ENCODE measurements at places on chromosomes 12 and 14.

- no peak for DNase-seq
These were observed 48.6 kb downstream of the EIF2S3B start for GRCh38 chr12:10554228-10554755.

GRCh38 chr12:14751986-14752385 is 51.3 kb downstream of the WBP11 start:
- DNase-seq = no peak

DNA sequence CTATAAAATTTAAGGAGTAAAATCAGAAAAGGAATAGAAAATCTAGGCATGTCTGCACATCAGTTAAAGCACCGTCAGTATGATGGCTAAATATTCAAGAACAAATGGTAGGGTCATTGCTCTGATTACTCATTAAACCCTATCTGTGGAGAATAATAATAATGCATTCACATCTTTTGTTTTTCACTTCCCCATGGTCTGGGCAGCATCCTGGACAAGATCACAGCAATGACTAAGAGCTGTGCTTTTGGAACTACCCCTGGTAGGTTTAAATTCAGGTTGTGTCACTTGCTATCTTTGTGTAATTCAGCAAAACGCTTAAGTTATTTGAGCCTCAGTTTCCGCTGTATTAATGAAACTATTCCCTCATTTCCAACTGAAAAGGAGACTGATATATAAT is 33.1 kb downstream of the C12orf42 start:
- DNase-seq = no peak

DNA sequence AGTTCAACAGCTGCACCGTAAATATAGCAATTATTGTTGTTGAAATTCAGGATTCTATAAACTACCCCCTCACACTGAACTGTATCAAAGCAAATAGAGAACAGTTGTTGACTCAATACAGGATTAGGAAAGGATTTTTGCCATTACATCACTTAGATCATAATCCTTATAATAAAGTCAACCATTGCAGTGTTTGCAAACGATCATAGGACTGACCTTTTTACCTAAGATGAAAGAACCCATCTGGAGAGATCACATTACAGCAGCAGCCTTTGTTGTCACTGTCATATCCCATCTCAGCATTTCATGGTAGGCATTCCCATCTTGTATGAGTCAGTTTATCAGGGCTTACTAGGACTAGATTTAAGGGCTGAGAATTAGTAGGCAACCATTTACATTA is 96.1 kb downstream of the IPO8 start:
- DNase-seq = no peak

GRCh38 chr12:6788972-6789924 is at the start of gene CD4:
CD4 (plus strand) TSS chr12:6789528; CDS start chr12:6800139, 10,611 bp downstream.
- peak; percentile 92 for DNase-seq

GRCh38 chr12:49301760-49302159 is 6.8 kb downstream of the PRPH start:
- no peak for DNase-seq

GRCh38 chr12:130860311-130860710 is 11.6 kb upstream of the RAN start:
- DNase-seq = no peak

DNA sequence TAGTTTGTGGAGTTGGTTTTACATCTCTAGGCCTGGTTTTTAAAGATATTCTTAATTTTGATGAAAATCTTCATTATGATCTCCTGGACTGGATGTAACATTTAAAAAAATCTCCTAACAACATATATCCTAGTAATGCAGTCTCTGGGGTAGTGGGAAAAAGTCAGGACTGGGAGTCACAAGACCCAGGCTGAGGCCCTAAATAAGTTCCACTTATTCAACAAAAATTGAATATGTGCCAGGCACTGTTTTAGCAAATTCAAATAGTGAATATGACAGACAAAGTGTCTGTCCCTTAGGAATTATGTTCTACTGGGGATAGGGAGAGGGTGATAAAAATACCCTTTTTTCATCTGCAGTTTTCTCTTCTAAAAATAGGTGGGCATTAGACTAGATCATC is 248.4 kb downstream of the PAWR start:
- DNase-seq = no peak

DNA sequence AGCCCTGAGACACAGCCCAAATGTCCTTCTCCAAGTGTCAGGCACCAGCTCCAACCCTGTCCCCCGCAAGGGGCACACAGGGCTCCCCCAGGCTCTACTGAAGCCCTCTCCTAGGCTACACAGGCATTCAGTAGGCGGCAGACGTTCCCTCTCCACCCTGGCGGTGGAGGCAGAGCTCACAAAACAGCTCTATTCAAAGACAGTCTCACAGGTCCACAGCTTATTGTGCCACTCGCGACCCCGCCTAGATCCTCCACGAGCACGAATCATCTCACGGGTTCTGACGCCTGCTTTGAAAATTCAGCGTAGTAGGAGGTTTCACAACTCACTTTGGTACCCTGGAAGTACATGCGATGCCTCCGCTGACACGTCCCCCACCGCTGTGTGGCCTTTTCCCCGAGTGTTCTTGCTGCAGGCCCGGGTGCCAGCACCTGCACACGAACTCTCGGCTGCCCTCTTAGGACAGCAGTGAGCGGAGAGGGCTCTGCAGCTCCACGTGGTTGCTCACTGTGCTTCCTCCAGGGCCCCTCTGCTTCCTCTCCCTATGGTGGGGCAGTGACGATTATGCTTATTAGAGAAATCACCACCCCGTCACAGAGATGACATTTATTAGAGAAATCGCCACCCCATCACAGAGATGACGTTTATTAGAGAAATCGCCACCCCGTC is 78.5 kb downstream of the ADGRD1 start:
- no peak for DNase-seq

DNA sequence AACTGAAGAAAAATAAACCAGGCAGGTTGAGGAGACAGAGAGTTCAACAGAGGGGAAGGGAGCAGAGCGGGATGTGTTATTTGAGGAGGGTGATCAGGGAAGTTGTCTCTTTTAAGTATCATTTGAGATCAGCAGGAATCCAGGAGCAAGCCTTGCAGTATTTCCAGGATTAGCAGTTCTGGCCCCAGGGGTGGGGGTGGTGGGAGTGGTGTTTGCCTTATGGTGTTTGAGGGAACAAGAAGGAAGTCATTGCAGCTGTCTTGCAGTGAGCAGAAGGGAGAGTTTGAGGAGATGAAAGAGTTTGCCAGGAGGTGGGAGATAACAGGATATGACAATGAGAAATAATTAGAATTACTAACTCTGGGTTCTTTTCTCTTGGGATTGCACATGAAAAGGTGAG is 418.6 kb downstream of the NELL2 start:
- no peak for DNase-seq

DNA sequence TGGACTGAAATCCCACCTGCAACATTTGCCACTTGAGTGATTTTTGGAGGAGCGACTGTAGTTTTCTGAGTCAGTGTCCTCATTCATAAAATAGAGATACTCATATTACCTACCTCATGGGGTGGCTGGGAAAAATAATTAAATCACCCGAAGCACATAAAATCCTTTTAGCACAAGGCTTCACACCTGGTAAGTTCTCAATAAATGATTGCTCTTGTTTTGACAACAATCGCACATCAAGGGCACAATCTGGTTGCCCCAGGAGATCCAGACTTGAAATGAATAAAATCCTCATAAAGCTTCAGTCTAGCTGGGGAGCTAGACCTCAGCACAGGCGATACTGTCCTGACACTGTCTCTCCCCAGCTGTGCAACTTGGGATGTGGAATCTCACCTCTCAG is 76.0 kb upstream of the CCDC60 start:
- no peak for DNase-seq

DNA sequence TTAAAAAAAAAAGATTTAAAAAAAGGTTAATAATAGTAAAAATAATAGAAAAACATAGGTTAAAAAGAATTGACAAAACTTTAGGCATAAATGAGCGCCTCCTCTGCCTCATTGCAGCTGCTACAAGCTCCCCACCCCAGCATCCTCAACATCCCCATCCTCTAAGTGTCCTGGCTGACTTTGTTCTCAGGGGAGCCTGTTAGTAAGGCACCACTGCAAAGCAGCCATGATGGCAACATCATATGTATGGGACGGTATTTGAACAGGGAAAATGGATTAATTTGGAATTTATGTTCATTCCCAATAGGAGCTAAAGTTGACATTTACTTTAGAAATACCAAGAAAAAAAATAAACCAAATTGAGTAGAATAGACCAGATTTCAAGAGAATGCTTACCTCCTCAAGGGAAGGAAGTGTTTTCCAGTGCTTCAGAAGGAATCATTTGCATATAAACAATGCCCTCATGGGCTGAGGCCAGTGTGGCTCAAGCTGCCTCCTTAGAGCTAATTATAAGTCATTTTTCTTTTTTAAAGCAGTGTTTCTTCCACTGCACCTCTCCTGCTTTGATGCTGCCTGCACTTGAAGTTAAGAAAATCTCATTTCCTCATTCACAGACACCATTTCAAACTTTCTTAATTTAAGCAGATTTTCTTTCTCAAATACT is 59.6 kb downstream of the DACT1 start:
- DNase-seq = no peak

DNA sequence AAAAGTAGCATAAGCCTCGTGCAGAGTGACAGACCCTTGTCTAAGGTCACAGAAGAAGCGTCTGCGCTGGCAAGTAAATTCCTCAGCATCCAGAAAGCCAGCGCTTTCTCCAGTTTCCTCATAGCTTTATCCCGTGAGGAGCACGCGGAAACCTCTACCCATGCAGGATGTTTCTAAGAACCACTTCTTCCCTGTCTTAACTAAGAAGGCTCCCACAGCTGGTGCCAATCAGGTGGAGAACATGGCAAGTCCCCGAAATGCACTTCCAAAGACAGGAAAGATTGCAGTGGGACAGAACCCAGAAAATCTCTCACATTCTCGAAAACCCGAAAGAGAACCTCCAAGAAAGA is 968 bp upstream of the ARID4A start:
- DNase-seq = peak; percentile 90

DNA sequence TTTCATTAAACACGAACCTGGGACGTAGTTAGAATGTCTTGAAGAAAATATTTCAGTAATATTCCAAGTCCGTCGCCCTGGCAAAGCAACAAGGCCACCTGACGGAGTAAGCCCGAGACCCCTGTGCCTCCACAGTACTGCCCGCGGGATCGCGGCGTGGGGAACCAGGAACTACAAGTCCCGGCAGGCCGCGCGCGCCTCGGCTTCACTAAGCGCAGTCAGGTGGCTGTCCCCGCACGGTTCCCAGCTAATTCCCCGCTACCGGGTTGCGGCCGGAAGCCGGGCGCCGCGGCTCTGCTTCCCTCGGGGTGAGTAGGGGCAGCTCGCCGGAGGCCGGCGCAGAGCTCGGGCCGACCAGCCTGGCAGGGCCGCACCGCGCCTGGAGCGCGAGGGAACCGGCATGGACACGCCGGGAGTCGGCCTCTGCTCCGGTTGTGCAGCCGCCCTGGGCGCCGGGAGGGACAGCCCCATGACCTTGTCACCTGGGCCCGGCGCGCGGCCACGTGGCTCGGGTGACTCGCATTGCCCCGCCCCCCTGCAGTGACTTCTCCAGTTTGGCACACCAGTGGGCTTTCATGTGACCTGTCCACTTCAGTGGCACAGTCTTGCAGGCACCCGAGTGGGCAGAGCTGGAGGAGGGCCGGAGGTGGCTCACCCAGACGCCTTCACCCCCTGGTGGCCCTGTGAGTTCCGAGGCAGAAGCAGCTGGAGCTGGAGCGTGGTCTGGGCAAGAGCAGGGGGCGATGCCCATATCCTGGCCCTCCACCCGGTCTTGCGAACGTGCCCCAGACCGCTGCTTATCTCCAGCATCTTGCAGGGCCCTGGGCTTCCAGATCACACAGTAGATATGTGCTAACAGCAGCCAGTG is at the start of gene ADCK1:
TSS of gene ADCK1 (plus strand) at position 247 of the 868 bp plus-strand sequence. CDS start 18,870 bp downstream, outside the sequence.
- DNase-seq = peak; percentile 97

DNA sequence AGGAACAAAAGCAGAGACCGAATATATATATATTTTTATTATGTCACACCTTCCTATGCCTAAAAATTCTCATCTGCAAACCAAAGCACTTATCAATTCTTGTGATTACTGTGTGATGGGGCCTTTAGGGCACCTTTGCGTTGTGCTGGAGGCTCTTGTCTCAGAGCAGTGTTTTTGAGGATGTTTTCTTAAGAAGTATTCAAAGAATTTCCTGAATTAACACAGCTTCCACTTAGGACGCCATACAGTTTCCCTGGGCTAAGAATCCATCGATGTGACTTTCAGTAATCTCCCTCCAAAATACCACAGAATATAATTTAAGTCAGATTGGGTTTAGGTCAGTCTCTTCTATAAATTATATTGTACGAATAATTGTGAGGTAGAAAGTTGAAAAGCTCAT is 22.0 kb upstream of the HIF1A start:
- no peak for DNase-seq

- no peak for DNase-seq
These were observed 3.0 kb upstream of the MTA1 start for GRCh38 chr14:105416671-105417070.

- DNase-seq = peak; percentile 57
These were observed 1.3 kb downstream of the PRPH start for GRCh38 chr12:49296034-49296835.

GRCh38 chr14:80535171-80535570 is 323.9 kb upstream of the DIO2 start:
- DNase-seq = no peak

DNA sequence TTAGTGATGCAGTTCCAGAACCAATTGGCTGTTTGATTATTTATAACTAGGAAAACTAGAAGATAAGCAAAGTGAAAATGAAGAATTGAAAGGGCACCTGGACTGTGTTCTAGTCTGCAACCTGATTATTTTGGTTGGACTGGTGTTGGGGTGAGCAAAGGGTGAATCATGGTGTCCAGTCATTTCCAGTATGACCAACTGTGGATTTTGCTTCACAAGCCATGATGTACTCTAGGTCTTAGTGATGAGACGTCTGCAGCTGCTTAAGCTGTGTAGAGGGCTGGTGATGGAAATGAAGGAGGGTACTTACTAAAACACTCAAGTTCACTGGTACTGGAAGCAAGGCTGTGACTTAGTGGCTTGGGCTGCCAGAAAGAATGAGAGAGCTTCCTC is 193.2 kb upstream of the FRMD6 start:
- no peak for DNase-seq

- DNase-seq = no peak
These were observed 125.0 kb downstream of the CACNA1C start for GRCh38 chr12:2177751-2178150.

DNA sequence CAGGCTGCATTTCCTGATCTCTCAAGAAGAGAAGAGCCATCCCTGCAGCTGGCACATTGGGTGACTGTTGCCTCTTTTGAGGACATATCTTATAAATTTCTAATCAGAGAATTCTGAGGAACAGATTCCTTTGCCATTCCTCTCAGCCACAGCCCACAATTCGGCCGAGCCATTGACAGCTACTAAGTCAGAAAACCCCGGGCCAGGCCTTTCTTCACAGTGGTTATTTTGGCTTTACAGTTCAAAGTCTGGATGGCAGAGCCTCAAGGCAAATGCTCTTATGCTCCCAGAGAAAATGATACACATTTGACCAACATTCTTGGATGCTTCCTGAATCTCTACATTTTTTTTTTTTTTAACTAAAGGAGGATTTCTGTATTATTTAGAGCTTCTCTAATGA is 138.4 kb upstream of the FRMD6 start:
- DNase-seq = no peak

All from suppressor macrophage (primary cell).